Activated CD8-positive, alpha-beta memory T cell treated with anti-CD3 and anti-CD28 coated beads for 24 hours (primary cell): ENCODE measurements at places on chromosomes 1 and 21.

- no peak for DNase-seq
These were observed 17.1 kb downstream of the UTP25 start for GRCh38 chr1:209844695-209845407.

GRCh38 chr1:240691909-240692705 lies 80.2 kb upstream of the GREM2 start:
- DNase-seq = no peak

GRCh38 chr1:221712198-221712684 lies 29.6 kb downstream of the DUSP10 start:
- no peak for DNase-seq

- DNase-seq = no peak
These were observed 32.5 kb upstream of the SARS1 start for GRCh38 chr1:109181085-109181806.

DNA sequence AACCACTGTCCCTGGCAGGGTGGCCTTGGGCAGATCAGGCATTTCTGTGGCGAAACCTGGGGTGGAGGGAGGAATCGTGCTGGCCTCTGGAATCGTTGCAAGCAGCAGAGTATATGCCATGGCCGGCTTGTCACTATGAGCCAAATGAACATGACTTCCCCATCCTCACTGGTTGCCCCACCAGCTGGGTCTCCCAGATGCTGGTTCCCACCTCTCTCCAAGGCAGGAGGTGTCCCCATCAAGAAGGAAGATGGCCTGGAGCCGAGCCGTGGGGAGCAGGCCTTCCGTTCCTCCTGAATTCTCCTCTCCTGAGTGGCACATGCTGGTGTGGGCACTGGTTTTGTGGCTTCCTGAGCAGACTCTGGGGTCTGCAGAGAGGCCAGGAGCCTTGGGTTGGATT lies 60.2 kb upstream of the ACTRT2 start:
- no peak for DNase-seq

DNA sequence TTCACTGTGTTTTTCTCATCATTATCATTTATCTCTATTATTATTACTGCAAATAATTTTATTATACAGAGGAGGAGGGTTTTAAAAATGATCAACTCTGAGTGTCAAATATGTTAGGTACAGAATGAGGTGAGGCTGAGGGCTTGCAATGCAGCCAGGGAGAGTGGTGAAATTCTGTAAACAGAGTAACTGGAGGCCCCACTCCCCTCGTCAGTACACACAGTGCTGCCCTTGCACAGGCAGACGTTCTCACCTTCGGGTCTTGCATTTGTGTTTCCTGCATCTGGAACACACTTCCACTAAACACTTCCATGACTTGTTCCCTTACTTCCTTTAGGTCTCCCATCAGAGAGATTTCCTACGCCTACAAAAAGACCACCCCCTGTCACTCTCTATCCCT lies 24.3 kb upstream of the COA6 start:
- no peak for DNase-seq

DNA sequence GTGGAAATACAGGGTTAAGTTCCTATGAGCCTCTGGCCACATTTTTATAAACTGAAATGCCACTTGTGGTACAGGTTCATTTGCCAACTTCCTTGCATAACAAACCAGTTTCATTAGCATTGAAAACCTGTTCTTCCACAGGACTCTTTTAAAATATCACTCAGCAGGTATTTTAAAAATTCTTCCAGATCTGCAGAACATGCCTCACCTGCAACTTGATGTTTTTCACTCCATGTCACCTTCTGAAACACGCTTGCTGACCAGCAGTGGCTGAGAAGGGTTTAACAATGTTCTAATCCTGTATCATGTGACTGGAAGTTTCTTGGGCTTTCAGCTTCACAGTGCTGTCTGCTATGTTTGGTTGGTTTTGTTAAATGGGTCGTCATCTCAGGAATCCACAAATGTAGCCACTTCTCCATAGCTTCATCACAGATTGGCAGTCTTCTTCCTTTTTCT lies 17.6 kb upstream of the CBR3 start:
- DNase-seq = no peak

- DNase-seq = no peak
These were observed 174.7 kb upstream of the PKN2 start for GRCh38 chr1:88509379-88509778.

GRCh38 chr1:153734396-153735089 lies 6.7 kb downstream of the INTS3 start:
- DNase-seq = no peak

DNA sequence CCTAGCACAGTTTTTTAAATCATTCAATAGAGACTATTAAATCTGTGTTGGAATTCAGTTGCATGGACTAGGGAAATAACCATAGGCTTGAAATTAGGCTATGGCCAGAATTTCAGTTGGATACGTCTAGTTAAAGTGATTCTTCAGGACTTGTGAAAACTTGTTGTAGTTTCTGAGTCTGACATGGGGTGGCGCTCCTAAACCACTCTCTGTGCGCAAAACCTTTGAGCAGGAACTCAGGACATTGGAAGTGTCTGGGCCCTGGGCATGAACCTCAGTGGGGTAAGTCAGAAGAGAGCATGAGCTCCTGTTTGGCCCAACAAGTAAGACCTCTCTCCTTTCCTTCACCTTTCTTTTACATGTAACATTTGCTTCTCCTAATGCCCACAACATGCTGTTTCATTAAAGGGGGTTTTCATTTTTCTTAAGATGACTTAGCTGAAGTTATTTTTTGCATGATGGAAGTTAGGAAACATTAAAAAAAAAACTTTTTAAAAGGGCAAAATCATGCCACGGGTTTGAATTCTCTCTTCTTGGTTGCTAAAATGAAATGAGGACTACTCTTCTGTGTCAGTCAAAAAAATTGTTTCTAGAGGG lies 17.1 kb upstream of the CCDC190 start:
- DNase-seq = no peak

DNA sequence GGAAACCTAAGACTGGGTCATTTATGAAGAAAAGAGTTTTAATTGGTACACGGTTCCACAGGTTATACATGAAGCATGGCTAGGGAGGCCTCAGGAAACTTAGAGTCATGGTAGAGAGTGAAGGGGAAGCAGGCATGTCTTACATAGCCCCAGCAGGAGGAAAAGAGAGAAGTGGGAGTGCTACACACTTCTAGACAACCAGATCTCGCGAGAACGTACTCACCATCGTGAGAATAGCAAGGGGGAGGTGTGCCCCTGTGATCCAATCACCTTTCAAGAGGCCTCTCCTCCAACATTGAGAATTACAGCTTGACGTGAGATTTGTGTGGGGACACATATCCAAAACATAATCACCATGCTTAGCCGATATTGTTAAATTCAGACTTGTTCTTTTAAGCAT lies 62.8 kb downstream of the DYRK1A start:
- DNase-seq = no peak

- no peak for DNase-seq
These were observed 32.8 kb upstream of the CHRM3 start for GRCh38 chr1:239353536-239353935.

DNA sequence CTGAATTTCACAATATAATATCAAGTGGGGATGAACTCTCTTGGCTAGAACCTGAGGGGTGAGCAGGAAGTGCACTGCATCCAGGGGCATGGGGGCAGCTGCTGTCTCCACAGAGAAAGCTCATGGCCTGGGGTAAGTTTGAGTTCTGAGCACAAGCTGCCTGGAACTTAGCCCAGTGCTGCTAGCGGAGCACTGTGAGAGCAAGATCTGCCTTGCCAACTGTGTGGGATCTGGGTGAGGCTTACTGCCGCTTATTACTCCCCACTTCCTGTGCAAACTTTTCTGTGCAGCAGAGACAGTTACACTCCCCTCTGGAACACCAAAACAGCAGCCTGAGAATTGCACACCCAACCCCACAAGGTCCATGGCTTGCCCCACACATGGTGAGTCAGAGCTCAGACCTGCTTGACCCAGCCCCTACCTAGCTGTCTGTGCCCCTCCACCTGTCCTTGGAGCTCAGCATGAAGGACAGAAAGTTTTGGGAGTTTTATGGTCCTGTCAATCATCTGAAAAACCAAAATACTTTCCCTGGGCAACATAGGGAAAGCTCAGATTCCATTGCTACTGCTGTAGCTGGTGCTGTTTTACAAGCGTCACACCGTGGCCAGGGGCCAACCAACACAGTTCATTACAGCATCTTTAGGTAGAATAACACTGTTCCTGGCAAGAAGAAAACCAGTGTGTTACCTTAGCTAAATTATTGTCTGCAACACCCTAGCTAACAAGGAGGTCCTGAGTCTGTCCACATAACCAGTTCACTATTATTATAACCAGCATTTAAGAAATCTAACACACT lies 762.1 kb upstream of the NEGR1 start:
- no peak for DNase-seq

DNA sequence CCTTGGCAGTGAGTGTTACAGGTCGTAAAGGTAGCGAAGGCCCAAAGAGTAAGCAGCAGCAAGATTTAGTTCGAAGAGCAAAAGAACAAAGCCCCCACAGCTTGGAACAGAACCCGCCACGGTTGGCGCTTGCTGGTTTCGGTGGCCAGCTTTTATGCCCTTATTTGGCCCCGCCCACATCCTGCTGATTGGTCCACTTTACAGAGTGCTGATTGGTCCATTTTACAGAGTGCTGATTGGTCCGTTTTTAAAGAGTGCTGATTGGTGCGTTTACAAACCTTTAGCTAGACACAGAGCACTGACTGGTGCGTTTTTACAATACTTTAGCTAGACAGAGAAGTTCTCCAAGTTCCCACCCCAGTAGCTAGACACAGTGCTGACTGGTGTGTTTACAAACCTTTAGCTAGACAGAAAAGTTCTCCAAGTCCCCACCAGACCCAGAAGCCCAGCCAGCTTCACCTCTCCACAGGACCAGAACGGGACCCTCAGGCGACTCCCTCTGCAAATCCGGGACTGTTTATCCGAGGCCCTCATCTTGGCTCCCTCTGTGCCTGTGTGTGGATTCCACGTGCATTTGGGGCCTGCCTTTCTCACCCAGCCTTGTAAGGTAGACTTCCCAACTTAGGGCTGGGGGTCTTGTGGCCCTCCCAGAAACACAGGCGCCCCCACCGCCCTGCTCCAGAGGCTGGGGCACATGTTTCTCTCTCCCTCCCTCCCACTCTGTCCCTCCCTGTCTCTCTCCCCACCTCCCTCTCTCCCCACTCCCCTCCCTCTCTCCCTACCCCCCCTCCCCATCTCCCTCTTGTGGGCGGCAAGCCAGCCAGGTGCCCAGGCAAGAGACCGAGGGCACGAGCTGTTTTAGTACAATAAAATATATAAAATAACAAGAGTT lies 12.6 kb downstream of the FTCD start:
- no peak for DNase-seq

- no peak for DNase-seq
These were observed 28.8 kb upstream of the TRIM45 start for GRCh38 chr1:117150316-117150715.
